ENCODE measurements at places on chromosomes 2 and 18.

DNA sequence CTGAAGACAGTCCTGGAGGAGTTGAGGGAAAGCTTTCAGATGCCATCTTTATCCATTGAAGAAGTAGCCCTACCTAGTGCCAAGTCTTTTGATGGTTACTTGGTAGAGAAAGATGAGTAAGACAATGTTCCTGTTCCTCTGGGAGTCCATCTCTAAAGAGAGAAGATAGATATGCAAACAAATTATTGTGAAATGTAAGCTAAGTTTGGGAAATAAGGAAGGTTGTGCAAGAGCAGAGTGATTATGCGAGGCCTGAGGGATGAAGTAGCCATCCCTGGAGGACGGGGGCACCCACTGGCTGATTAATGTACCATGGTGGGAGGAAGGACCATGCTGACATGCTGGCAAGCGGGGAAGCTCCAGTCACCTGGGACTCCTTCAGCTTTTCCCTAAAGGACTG is 994 bp upstream of the DTNA start:
- peak; percentile 67 for DNase-seq

DNA sequence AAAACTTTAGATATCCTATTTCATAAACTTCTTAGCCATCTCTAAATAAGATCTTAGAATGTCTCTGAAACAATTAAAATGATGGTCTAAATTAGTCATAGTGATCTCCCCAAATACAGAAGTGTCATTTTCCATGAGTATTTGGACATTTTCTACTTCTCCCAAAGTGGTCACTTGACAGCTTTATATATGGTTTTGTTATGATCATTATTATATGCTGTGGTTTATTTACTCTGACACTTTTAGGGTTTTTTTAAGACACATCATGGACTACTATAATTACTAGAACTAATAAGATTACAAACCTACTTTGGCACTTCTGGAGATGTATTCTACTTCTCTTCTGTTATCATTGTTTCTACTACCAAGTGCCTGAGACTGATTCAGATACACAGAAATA is 47.1 kb downstream of the SLC25A12 start:
- no peak for DNase-seq

DNA sequence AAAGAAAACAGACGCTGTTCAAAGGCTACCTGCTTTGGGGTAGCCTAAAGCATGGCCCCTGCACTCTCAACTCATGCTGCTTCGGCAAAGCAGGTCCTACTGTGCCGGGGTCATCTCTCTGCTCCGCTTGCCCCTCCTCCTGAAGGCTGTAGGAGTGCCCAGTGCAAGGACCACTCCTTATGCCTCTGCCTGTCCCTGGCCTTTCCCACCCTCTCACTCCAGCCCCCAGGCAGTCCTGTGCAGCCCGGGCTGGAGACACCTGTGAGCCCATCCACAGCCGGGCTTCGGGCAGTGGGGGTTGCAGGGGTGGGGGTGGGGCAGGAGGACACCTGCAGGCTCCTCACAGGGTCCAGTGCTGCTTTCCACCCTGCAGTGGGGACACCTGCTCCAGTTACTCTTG is 69.1 kb downstream of the ACKR3 start:
- no peak for DNase-seq

DNA sequence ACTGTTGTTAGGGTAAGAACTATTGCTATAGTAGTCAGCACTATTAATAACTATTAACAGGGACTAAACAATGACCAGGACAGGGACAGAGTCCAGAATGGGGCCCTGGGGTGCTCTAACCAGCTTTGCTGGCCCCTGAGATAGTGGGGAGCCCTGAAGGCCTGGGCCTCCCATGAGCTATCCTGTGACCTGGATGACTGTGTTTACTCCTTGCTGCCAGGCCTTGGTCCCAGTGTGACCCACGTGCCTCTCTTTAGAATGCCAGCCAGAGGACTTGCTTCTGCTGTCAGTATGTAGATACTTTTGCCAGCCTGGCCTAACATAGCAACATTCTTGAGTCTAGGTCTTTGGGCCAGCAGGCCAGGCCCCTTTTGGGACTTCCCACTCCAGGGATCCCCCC is 11.4 kb downstream of the CDK5R2 start:
- no peak for DNase-seq

DNA sequence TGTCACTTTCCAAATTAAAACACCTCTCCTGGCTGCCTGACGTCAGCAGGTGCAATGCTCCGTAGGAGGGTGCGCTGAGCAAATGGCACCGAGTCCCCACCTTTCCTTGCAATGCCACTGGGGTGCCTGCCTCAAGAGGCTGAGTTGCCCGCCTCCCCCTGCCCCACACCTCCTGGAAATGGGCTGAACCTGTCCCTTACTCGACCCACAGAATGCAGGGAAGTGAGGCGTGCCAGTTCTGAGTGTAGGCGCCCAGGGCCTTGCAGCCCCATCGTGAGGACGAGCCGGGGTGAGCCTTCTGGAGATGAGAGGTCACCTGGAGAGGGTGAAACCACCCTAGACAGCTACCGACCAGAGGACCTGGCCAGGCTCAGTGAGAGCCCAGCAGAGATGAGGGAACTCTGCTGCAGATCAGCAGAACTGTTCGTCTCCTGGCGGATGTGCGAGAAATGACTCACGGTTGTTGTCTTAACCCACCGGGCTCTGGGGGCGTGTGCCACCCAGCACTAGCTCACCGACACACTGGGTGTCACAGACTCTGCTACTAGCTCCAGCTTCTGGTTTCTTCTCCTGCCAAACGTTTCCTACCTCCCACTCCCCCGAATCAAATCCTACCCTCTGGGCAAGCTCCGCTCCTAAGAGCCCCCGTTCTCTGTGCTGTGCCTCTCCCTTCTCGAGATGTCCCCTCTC is 168.7 kb upstream of the HDAC4 start:
- DNase-seq = no peak

- DNase-seq = peak; percentile 81
These were observed 14.4 kb upstream of the PIK3C3 start for GRCh38 chr18:41940506-41941215.

GRCh38 chr18:8386669-8387380 is 222.4 kb upstream of the RAB12 start:
- no peak for DNase-seq

DNA sequence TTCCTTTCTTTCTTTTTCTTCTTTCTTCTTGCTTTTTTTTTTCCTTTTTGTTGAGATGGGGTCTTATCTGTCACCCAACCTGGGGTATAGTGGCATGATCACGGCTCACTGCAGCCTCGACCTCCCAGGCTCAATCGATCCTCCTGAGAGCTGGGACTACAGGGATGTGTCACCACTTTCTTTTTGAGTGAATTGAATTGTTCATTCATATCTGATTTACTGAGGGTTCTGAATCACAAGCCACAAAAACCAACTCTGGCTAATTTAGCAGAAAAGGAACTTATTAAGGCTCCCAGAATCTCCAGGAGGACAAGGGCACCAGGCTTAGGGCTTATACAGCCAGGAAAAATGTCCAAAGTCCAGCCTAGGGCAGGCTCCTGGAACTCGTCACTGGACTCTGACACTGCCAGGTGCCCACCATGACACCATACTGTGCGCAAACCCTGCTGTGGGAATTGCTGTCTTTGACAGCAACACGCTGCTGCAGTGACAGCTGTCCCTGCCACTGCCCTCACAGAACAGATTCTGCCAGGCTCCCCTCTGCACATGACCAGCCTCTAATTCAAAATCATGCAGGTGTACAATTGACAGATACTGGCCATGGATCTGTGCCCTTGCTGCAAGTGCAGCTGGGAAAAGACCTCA is 42.9 kb upstream of the EML6 start:
- peak; percentile 35 for DNase-seq

GRCh38 chr2:55519938-55520885 is 694 bp downstream of the CFAP36 start:
- DNase-seq = peak; percentile 8

GRCh38 chr18:3578621-3579020 is 128.6 kb downstream of the TGIF1 start:
- DNase-seq = no peak

- DNase-seq = peak; percentile 31
These were observed 40.3 kb downstream of the OSBPL6 start for GRCh38 chr2:178234648-178235047.

GRCh38 chr18:77059294-77059916 is 73.2 kb downstream of the MBP start:
- no peak for DNase-seq

GRCh38 chr18:27298214-27298804 is 113.2 kb upstream of the CHST9 start:
- DNase-seq = no peak

DNA sequence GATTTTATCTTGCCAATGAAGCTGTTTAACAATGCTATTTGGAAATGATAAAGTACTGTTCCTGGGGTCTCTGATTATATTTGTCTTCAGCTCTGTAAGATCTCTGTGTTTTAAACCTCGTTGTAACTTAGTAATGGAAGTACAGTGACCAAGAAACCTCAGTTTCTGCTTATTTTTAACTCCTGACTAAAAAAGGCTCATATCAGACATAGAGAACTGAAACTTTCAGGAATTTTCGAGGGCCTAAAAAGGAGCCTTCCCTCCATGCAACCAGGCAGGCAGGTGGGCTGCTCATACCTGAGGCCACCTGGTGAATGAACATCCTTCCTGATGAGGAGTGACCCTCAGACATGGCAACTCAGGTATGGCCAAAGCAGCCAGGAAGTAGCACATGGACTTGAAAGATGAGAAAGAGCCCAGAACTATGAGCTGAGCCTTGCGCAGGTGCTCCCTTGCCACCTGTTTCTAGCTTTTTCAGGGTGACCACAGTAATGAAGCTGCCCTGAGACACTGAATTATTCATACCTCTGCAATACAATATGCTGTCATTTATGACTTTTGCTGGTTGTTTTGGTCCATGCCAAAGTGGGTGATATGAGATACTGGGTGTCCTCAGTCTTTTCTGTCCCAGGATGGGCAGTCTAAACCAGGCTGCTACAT is 23.9 kb downstream of the MYO3B start:
- DNase-seq = no peak

GRCh38 chr2:52968043-52968442 is 799.6 kb upstream of the CHAC2 start:
- DNase-seq = no peak

All from AG08395 (cell line).